ENCODE measurements at places on chromosomes 5 and 9.

- no peak for DNase-seq
Observed at GRCh38 chr9:91820949-91821880, 128.8 kb downstream of the ROR2 start.

DNA sequence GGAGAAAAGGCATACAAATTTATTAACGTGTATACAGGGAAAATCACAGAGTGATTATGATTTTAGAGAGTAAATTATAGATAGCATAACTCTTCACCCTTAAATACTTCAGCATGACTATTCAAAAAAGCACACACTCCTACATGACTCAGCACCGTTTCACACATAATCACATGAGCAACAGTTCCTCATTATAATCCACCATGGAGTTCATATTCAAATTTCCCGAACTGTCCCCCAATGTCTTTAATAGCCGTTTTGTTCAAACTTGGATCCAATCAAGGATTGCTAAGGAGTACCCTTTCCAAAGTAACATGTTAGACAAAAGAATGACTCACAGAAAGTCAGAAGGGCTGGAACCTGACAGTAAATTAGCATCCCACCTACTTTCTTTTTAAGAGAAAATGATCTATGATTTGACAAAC, 32.1 kb downstream of the RAPGEF1 start:
- DNase-seq = no peak

- DNase-seq = no peak
Observed at GRCh38 chr5:22329683-22330082, 523.5 kb downstream of the CDH12 start.

- no peak for DNase-seq
Observed at GRCh38 chr9:81116340-81117137, 572.8 kb downstream of the TLE1 start.

DNA sequence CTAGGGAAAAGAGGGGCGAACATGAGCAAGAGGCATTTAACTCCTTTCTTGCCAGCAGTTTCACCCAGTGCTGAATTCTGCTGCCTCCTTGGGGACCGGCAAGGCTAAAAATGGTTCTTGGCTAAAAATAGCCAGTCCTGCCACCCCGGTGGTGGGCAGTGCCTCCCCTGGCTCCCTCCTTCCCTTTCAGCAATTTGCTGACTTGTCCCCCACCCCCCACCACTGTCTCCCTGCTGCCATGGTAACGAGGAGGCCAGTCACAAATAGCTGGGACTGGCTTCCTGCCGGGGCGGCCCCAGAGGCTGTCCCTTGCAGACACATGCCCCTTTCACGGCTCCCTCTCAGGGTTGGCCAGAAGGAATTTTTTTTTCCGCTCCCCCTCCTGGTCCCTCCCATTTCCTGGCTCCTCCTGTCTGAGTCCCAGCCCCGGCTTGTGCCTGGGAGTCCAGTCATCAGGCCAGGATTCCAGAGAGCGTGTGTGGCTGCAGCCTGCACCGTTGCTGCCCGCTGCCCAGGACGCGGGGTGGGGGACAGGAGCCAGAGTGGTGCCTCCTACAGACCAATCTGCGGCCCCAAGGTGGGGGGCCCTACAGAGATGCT, 130.3 kb downstream of the RGS3 start:
- peak; percentile 77 for DNase-seq

GRCh38 chr5:133846478-133847226, 121.8 kb downstream of the C5orf15 start:
- no peak for DNase-seq

- DNase-seq = no peak
Observed at GRCh38 chr5:163190283-163190682, 247.1 kb upstream of the CCNG1 start.

- no peak for DNase-seq
Observed at GRCh38 chr5:129496421-129496820, 36.3 kb downstream of the ADAMTS19 start.

DNA sequence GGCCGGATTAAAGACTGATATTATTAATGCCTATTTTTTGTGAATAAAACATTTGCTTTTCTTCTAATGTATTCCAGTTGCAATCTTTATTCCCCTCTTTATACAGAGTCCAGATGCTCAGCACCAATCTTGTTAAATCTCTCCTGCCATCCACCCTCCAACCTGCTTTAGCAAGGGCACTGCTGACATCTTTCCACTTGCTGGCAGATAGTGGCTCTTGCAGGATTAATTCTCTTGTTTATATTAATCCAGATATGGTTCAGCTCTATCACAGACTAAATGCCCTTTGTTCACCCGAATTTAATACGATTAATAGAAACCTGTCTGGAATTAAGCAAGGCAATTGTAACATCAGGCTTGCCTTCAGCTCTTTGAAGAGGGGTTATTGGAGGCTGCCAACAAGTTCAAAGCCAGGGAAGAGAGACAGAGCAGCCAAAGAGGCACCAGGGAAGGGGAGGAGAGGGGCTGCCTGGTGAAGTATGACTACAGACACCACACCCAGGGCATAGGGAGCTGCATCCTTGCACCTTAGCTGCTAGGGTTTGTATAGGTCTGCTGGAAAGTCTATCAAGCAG, 236.2 kb downstream of the SAXO1 start:
- no peak for DNase-seq

- DNase-seq = no peak
Observed at GRCh38 chr9:37916471-37917312, 12.8 kb upstream of the SLC25A51 start.

GRCh38 chr9:34464571-34464970, 6.0 kb downstream of the DNAI1 start:
- DNase-seq = no peak

DNA sequence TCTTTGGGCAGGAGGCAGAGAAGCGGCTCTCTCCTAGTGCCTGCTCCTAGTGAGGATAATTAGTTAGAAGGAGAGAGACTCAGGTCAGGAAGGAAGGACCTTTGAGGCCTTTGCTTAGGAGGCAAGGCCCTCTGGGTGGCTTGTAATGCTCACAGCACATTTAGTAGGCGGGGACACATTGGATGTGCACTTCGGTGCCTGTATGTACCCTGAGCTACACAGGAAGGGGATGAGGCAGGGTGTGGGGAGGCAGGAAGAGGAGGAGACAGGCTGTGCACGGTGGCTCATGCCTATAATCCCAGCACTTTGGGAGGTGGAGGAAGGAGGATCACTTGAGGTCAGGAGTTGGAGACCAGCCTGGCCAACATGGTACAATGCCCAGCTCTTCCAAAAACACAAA, 7.2 kb upstream of the LCN2 start:
- no peak for DNase-seq

DNA sequence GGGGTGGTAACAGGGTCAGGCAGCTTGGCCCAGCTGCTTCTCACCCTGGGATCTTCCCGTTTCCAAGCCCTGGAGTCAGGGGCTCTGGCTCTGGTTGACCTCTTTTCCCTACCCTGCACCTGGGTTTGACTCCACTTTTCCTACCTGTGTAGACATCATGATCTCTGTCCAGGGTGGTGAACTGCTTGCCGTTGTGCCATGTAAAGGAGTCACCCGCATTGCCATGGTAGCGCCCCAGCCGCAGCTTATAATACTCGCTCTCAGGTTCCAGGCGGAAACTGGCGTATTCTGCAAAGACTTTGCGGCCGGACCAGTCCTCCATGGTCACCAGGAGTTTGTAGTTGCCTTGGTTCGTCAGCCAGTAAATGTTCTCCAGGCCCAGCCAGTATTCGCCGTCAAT, 30.9 kb downstream of the ANGPTL2 start:
- no peak for DNase-seq

GRCh38 chr5:16573401-16573800, 43.4 kb downstream of the RETREG1 start:
- DNase-seq = no peak

- no peak for DNase-seq
Observed at GRCh38 chr9:13268469-13268868, 11.0 kb downstream of the MPDZ start.

- no peak for DNase-seq
Observed at GRCh38 chr9:85237478-85237877, 504.3 kb downstream of the AGTPBP1 start.

DNA sequence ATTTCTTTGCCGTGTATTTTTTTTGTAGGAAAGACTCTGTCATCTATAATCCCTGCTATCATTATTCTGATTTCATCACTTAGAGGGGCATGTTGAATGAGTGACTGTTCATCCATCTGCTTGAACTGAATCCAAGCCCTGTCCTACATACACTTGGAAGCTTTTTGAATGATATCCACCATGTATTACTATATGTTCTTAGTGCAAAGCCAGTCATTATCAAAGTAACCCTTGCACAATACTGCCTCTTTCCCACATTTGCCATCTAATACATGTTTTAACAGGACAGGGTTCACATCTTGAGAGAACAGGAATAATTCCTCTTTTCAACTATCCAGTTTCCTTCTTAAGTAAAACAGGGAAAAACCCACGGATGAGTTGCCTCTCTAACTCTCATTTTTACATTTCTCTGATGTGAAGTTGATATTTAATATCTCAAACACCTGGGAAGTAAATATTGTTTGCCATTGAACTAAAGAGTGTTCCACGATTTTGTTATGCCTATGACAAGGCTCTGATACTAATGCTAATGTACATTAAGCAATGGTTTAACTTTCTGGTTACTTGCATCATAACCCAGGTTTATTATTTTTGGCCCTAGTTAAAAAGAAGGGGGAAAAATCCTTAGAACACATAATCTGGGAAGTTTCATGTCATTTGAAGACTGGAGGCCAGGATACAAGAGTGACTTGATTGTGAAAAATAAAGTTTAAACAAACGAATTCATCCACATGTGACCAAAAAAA, 103.7 kb upstream of the TARS1 start:
- DNase-seq = no peak

DNA sequence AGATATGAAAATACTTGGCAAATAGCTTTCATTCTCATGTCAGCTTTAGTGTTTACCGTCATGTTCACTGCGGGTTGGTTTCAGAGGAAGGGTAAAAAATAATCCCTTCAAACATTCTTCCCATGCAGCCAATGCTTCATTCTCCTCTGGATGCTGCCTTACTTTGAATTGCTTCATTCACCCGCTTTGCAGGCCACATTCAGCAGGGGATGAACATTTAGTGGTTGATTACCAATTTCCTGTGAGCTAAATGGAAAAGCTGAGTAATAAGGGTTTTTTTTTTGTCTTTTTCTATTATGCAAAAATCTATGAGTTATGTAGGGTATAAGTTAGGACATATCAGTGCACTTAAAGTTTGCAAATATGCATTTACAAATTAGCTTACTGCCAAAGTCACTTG, 96.3 kb upstream of the MEF2C start:
- no peak for DNase-seq

DNA sequence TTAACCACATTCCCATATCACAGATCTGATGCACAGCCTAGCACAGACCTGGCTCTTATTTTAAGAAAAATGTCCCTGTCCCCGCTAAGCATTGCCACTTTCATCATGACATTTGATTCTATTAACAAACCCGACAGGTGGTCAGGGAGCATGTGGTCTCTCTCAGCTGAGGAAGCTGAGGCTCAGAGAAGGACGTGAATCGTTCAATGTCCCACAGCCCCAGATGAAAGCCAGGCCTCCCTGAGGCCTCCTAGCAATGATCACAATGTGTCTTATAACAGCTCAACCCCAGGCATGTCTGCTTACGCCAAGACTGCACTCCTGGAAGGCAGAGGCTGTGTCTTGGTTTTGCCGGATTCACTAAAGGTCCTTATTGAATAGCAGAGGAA, 10.4 kb upstream of the CRB2 start:
- no peak for DNase-seq

DNA sequence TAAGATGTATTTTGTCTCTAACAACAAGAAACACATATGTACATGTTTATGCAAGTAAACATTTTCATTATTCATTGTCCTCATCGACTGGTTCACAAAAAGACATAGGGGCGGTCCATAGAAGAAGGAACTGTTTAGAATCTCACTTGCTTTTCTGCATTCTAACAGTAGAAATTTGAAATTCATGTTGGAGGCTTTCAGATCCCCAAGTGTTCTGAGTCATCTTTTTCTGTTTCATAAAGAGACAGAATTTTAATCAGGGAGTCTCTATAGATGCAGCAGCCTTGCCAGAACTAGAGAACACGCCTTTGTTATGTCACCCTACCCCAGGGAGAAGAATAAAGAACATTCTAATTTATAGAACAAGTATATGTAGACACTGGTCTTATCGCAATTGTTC, 324.3 kb downstream of the GABRG2 start:
- DNase-seq = no peak

DNA sequence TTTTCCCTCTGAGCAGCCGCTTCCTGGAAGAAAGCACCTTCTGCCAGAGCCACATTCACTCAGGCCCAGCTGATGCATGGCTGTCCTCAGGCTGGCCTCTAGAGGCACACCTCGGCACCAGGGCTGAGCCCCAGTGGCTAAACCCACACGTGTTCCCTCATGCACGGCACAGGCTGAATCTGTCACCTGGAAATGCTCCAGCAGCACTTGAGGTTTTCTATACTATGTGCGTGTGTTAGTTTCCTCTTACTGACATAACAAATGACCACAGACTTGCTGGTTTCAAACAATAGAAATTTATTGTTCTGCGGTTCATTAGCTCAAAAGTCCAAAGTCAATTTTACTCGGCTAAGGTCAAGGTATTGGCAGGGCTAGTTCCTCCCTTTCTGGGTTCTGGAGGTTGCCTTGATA, 141.4 kb downstream of the LRRC70 start:
- no peak for DNase-seq

- no peak for DNase-seq
Observed at GRCh38 chr5:33212900-33213299, 227.9 kb upstream of the TARS1 start.

Data from breast epithelium (tissue), 4 donors.